Astrocyte of the spinal cord (primary cell): ENCODE measurements at places on chromosomes 1 and 21.

DNA sequence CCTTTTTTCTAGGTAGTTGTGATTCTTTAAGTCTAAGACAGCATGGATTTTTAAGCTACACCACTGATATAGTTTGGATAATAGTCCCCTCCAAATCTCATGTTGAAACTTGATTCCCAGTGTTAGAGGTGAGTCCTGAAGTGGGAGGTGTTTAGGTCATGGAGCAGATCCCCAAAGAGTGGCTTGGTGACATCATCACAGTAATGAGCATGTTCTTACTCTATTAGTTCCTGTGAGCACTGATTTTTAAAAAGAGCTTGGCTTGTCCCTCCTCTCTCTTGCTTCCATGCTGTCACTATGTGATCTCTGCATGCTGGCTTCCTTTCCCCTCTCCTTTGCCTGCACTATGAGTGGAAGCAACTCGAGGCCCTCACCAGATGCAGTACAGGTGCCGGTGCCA lies 115.5 kb downstream of the LEPR start:
- no peak for DNase-seq

DNA sequence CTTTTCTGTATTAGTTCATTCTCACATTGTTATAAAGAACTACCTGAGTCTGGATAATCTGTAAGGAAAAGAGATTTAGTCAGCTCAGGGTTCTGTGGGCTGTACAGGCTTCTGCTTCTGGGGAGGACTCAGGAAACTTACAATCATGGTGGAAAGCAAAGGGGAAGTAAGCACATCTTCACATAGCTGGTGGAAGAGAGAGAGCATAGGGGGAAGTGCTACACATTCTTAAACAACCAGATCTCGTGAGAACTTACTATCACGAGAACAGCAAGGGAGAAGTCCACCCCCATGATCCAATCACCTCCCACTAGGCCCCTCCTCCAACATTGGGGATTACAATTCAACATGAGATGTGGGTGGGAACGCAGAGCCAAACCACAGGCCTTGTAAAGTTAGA lies 37.9 kb upstream of the AHCTF1 start:
- DNase-seq, result no peak

GRCh38 chr1:245091171-245091621 lies 63.6 kb upstream of the KIF26B start:
- no peak for DNase-seq

DNA sequence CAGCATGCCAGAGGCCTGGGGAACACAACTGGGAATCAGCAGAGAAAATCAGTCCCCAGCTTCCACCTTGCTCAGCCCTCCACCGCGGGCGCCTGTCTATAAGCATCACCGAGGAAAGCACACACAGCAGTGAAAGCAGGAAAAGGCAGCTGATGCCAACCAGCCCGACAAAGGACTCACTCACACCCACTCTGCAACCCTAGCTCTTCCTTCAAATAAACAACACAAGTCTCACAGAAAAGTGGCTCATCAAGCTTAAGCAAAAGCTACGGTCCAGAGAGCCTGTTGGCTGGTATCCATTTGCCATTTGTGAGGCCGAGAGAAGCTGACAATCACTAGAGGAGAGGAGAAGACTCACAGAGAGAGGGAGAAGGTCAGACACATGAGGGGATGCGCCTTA lies 27.1 kb downstream of the MRAP start:
- DNase-seq, result no peak

GRCh38 chr1:112712701-112713128 lies 2.4 kb downstream of the PPM1J start:
- DNase-seq, result no peak
